GM23248 (cell line): ENCODE measurements at places on chromosomes 13 and 19.

DNA sequence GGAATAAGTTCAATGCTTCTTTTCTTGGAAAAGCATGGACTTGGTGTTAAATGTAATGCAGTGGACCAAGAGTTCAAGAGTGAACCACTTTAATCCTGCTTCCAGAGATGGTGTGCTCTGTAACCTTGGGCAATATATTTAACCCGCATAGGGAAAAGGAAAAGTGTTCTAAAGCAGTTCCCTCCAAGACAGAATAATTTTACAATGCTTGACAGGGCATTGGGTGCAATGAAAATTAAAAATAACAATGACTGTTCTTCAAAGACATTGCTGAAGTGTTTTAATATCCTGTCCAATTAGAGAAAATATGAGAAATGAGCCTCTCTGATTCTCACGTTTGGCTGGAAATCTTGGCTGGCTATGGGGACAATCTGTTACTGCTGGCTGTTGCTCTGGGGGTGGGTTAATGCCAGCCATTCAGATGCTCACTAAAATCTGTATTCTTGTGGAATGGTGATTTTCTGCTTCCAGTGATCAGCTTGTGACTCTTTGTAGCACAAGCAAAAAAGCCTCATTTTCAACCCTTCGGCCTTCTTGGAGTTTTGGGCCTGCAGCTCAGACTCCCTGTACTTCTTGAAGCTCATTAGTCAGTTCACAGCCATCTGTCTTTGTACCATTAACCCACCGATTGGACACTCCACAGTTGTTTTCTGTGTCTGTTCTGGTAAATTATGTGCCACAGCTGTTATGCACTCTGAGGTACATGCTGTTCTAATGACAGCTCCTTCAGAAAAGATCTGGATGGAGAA, 310.6 kb downstream of the LMO7 start:
- DNase-seq = no peak

DNA sequence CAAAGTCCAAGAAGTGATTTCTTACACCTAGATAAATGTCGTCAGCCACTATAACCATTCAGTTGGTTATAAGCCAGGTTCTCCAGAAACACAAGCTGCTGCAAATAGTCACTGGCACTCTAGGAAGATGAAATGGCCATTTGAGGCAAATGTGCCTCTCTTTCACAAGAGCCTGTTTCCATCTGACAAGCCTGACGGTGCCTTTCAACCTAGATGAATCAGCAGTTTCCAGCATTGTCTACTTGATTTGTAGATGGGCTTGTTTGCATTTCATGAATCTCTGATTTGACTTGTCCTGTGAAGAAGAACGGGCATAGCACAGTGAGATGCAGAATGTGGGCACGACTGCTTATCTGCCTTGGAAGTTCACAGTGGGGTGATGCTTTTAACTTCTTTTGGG, 327.2 kb downstream of the LMO7 start:
- DNase-seq = no peak

- peak; percentile 84 for DNase-seq
Measured at GRCh38 chr19:54448040-54448773, 792 bp upstream of the LENG8 start.

DNA sequence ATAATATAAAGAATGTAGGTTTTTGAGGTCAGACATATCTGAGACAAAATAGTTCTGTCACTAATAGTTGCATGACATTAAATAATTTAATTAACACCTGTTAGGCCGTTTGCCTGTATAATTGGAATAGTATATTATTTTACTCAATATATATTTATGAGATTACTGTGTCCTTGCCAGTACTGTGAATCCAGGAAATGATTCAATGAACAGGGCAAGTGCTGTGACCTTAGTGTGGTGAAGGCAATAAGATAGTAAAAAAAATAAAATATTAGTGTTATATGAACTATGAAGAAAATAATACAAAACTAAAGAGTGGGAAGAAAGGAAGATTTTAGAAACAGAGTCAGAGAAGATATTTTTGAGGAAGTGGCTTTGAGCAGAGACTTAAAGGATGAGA, 403.7 kb downstream of the PCDH9 start:
- DNase-seq = no peak

GRCh38 chr13:97448503-97449251, 14.7 kb downstream of the RAP2A start:
- no peak for DNase-seq

DNA sequence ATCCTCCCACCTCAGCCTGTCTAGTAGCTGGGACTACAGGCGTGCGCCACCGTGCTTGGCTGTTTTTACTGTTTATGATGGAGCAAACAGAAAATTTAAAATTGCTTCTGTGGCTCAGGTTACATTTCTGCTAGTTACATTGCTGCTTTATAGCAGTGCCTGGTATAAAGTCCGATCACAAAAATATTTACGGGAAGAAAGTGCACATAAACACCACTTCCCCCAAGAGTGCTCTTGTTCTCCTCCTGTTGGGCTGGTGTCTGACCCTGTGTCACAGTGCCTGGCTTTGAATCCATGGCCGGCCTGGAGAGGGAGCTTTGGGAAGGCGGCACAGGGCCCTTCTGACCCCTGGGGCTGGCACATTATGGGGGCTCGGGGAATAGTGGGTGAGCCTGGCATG, 11.9 kb downstream of the PRKACA start:
- DNase-seq = no peak

DNA sequence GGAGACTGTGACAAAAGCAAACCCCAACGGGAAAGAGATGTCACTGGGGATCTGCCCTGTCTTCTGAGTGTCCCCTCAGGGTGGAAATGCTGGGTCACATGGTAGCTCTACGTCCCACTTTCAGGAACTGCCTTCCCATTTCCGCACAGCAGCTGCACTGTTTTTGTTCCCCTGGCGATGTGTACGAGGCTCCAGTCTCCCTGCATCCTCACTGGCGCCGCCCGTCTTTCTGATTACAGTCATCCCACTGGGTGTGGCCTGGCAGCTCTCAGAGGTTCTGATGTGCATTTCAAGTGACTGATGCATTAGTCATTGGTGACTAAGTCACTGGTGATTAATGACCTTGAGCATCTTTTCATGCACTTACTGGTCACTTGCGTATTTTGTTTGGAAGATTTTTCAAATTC, 21.2 kb downstream of the PCID2 start:
- DNase-seq = peak; percentile 100

- DNase-seq = no peak
Measured at GRCh38 chr13:100506154-100506553, 82.4 kb downstream of the GGACT start.

DNA sequence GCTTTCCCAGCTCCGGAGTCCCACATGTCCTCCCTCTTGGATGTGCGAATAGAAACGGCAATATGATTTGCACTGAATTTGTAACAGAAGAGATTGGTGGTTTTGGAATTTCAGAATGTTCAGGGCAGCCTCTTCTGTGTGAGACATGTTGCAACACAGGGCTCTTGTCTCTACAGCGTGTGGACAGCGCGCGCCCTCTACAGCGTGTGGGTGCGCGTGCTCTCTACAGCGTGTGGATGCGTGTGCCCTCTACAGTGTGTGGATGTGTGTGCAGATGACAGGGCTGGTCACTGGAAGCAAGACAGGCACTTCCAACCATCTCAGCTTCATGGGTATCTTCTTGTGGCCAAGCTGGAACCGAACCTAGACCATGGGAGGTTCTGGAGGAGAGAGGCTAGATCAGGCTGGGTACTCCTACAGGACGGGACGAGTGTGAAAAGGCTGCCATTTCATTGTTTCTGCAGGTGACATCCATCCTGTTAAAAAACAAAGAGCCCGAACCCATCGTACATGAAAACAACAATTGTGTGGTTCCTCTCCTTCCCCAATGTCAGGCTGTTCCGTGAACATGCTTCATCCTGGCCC, 78.4 kb downstream of the TEX29 start:
- DNase-seq = no peak

GRCh38 chr19:10245189-10245939, 6.7 kb upstream of the MRPL4 start:
- no peak for DNase-seq

DNA sequence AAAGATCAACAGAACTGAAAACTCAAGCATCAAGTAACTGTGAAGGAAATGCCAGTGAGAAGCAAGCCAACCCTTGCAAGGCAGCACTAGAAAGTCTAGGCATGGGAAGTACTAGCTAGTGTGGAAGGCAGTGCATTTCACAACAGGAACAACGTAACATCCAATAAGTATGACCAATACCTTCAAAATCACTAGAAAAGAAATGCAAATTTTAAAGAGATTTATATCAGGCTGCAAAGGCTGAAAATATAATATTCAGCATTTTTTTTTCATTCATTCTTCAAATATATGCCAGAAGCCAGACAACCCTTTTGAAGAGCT, 121.9 kb downstream of the DLEU7 start:
- no peak for DNase-seq

- DNase-seq = peak; percentile 43
Measured at GRCh38 chr13:46810440-46810839, 13.5 kb upstream of the ESD start.

DNA sequence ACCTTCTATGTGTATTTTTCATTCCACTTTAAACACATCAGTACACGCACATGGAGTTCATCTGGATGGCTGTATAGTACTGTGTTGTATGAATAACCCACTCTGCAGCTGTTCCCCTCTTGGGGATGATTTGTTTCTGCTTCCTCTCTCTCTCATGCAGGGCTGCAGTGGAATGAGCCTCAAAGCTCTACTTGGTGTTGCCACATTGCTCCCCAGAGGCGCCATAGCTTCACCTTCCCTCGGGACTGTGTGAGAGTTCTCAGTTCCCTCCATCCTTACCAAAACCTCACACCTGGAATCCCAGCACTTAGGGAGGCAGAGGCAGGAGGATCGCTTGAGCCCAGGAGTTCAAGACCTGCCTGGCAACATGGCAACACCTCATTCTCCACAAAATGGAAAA, 28.4 kb upstream of the GPR183 start:
- no peak for DNase-seq

DNA sequence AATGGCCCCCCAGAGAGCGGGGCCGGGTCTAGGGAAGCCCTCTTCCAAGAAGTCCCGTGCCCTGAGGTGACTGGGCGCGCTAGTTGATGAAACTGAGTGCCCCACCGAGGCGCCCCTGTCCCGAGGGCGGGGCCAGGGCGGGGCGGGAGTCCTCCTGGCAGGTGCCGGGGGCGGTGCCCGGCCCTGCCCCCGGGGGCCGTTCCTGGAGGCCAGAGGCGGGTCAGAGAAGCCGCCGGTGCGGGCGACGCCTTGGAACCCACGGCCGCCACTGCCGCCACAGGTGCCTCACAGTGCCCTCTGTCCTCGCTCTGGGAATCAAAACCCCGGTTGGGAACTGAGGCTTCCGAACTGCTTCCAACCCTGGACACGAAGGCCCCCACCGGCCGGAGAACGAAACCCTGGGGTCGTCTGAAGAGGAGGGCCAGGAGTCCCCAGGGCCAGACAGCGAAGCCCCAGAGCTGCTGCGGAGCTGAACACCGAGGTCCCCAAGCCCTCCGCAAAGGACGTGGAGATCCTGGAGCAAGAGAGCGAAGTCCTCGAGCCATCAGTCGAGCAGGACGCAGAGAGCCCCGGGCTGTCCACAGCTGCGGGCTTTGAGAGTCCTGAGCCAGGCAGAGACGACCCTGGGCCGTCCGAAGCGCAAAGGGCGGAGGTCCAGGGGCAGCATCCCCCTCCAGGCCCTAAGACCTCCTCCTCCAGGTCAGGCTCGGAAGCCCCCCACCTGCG, at the start of gene MISP3:
Gene MISP3, plus strand, starts transcription at position 252 of the 726 bp plus-strand sequence. CDS start 524 bp downstream, outside the sequence.
- DNase-seq = peak; percentile 62

DNA sequence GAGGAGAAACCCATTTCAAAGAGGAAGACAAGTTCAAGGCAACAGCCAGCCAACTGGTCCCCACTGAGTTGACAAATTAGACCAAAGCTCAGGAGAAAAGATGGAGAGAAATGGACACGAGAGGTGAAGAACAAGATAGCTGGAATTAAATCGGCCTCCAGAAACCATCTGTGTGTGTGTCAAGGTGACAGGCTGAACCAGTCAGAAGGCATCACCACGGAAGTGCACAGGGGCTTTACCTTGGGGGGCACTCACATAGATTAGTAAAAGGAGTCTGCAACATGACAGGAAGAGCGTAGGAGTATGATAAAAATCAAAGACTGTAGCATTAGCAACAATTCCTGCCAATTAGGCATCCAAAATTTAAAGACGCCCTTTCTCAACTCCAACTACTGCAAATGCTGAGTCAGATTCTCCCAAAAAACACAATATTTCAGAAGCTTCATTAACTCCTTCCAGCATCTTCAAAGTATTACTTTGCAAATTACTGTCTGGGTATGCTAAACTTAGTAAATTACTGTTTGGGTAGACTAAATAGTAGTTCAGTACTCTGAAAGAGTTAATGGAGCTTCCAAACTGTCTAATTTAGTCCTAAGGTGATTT, 66.2 kb downstream of the FOXO1 start:
- no peak for DNase-seq

DNA sequence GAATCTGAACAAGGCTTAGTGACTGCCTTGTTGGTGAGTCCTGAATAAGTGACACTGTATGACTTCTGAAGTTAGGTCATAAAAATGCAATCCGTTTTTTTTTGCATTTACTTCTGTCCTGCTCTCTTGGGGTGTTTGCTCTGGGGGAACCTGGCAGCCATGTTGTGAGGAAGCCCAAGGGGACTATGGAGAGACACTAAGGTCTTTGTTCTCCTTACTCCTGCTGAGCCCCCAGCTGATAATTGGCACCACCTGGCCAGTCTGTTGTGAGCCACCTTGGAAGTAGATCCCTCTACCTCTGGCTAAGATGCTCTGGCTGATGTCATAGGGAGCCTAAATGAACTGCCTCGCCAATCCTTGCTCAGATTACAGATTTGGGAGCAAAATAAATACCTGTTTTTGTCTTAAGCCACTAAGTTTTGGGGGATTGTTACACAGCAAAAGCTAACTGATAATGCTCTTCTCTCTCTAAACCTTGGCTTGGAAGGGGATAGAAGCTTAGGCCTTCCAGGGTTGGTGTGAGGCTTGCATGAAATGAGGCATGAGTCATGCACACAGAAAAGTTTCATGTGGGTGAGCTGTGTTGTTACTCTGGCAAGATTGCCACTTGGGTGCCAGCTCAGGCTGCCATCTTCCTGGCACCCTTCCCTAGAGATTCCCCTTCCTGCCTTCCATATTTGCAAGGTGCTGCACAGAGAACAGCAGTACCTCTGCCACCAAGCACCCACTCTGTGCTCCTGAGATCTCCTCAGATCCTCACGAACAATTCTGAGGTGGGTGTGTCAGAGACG, 10.1 kb downstream of the TUBB4A start:
- DNase-seq = no peak

DNA sequence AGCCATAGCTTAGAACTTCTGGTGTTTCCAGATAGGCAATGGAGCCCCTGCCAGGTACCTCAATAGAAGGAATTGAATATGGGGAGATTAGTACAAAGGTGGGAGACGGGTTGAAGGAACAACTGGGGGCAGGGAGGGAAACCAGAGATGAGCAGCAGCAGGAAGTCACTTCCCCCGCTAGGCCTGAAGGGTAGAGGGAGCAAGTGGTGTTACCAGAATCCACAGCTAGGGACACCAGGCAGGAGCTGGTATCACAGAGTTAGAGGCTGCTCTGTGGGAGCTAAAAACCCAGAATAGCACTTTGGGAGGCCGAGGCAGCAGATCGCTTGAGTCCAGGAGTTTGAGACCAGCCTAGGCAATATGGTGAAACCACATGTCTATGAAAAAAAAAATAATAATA, 15.3 kb upstream of the HNRNPUL1 start:
- DNase-seq = peak; percentile 25

DNA sequence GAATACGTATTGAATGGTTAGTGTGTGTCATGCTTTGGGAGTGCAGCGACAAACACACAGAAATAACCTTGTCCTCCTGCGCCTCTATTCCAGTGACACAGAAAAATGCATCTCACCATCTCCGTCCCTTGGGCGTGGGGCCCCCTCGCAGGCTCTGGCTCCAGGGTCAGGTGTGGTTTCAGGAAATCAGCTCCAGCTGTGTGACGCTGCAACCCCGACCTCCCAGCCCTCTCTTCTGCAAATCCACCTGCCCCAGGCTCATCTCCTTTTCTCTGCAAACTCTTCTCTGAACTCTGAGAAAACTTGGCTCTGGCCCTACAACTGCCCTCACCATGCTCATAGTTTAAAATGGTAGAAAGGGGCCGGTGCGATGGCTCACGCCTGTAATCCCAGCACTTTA, 51.3 kb upstream of the ZNF536 start:
- no peak for DNase-seq
